ENCODE measurements at places on chromosomes 16 and 17. TPM values are rescaled to one million over a fixed set of nuclear protein-coding genes. Genes with fewer than 3 reads are reported as not detected.
A peak's percentile ranks its signal among the peaks of the same experiment; 100 is the strongest.

Gene CLDN9
- total RNA-seq = not detected

Gene TOM1L1
- total RNA-seq = 28.9 TPM

Gene KCNH4
- not detected for total RNA-seq

Gene TENT4B
- total RNA-seq = 13.5 TPM

Gene TP53TG3B
- total RNA-seq = not detected

Gene GFAP
- total RNA-seq = not detected

Gene SCNN1G
- not detected for total RNA-seq

Gene SLX1A
- 40.2 TPM for total RNA-seq

Gene SPSB3
- 24.2 TPM for total RNA-seq

Gene NPIPA2
- 0.57 TPM for total RNA-seq

Gene CLDN6
- total RNA-seq = 0.06 TPM

Gene FLYWCH2
- 70.2 TPM for total RNA-seq

Gene HOXB13
- 0.77 TPM for total RNA-seq

Gene AMFR
- total RNA-seq = 134 TPM

Gene KCNG4
- total RNA-seq = not detected

- no peak for DNase-seq
These were observed 177.3 kb downstream of the SEC14L1 start for GRCh38 chr17:77318021-77318420.

DNA sequence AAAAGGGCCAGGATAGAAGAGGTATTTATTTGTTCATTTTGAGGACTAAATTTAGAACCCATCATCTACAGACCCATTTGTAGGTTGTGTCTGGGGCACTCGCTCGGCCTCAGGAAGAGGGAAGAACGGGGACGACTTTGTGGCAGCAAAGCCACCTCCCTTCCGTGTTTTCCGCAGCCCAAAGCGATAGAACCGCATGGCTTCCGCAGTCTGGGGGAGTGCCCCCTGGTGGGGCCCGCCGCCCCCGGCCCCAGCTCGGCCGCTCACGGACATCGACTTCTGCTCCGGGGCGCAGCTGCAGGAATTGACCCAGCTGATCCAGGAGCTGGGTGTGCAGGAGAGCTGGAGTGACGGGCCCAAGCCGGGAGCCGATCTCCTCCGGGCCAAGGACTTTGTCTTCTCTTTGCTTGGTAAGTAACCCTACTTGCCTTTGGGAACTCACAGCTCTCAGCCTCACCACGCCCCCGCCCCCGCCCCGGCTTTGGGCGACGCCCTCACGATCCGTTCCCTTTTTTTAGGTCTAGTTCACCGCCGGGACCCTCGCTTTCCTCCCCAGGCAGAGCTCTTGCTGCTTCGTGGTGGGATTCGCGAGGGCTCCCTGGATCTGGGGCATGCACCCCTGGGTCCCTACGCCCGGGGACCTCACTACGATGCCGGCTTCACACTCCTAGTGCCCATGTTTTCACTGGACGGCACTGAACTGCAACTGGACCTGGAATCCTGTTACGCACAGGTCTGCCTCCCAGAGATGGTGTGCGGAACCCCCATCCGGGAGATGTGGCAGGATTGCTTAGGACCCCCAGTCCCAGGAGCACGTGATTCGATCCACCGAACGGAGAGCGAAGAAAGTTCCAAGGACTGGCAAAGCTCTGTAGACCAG, 681 bp downstream of the TMEM102 start:
- DNase-seq = no peak

GRCh38 chr16:68473358-68474070, 25.2 kb upstream of the SMPD3 start:
- no peak for DNase-seq

- DNase-seq = no peak
These were observed 137.6 kb downstream of the COPRS start for GRCh38 chr17:31721291-31722025.

- no peak for DNase-seq
These were observed 6.9 kb downstream of the ZACN start for GRCh38 chr17:76085731-76086366.

DNA sequence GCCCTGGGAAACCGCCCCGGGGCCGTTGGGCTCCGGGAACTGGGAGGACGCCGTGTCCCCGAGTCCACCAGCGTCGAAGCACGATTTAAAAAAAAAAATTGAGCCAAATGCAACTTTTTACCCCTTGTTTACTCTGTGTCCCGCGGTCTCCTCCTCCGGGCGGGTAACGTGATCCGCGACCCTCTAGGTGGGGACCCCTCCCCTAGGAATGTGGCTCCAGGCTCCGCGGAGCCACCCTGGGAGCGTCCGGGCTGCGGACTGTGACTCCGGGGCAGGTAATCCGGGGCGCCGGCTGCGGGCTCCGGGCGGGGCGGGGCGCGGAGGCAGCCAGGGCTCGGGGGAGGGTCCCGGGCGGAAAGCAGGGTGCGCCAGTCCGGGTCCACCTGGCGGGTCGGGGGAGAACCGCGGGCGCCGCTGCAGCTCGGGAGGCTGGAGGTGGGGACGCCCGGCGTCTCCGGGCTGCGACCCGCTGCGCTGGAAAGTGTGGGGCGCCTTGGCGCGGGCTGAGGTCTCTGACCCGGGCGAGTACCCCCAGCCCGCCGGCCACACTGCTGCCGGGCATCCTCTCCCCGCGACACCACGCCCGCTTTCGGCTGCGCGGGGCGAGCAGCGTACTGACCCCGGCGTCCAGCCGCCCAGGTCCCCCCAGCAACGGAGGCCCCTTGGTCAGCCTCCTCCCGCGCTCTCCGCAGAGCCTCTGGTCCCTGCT, 852 bp upstream of the HELZ start:
- no peak for DNase-seq

- no peak for DNase-seq
These were observed 39.4 kb downstream of the CAPNS2 start for GRCh38 chr16:55605754-55606336.

- no peak for DNase-seq
These were observed 183.5 kb upstream of the ANKFN1 start for GRCh38 chr17:55969562-55970324.

GRCh38 chr16:4517812-4518680, 20.5 kb downstream of the CDIP1 start:
- DNase-seq = peak; percentile 29

GRCh38 chr16:272633-273546, 2.9 kb downstream of the RGS11 start:
- DNase-seq = no peak

DNA sequence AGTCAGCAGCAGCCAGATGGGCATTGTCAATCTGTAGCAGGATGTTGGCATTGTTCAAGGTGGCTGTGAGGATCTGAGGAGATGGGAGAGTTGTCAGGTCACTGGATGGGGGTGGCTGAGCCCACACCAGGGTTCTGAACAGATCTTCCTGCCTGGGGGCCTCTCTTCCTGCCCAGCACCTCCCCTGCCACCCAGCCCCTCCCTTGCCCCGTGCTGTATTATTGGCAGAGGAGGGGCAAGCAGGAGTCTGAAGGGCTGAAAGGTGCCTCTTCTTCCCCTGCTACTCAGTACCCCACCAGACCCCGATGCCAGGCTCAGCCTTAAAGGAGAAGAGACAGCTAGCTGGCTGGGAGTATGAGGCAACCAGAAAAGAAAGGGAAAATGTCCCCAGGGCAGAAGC, 93.0 kb downstream of the GOSR1 start:
- DNase-seq = no peak

DNA sequence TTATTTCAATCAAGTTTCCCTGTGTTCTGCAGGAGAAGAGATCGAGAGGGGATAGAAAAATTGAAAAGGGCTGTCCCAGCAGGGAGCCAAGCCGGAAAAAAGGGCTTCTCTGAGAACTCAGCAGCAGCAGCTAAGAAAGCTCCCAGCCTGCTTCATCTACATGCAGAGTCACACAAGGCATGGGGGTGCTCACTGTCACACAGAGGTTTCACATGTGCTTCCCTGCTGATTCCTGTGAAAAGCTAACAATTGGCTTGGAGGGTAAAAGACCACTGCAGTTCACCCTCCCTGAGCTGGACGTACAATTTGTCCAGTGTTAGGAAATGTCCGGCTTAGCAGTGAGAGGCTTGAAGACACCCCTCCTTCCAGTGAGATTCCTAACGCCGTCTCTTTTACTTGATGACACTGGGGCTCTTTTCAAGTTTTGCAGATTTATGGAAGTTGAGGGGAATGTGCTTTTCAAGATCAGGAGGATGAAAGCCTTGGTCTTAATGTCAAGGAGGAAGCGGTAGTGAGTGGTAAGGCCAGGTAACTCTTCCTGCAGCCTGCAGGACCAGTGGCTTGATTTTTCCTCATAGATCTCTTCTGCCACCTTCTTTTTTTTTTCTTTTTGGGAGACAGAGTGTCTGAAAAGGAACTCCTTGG, 85.6 kb downstream of the WNT3 start:
- DNase-seq = no peak

DNA sequence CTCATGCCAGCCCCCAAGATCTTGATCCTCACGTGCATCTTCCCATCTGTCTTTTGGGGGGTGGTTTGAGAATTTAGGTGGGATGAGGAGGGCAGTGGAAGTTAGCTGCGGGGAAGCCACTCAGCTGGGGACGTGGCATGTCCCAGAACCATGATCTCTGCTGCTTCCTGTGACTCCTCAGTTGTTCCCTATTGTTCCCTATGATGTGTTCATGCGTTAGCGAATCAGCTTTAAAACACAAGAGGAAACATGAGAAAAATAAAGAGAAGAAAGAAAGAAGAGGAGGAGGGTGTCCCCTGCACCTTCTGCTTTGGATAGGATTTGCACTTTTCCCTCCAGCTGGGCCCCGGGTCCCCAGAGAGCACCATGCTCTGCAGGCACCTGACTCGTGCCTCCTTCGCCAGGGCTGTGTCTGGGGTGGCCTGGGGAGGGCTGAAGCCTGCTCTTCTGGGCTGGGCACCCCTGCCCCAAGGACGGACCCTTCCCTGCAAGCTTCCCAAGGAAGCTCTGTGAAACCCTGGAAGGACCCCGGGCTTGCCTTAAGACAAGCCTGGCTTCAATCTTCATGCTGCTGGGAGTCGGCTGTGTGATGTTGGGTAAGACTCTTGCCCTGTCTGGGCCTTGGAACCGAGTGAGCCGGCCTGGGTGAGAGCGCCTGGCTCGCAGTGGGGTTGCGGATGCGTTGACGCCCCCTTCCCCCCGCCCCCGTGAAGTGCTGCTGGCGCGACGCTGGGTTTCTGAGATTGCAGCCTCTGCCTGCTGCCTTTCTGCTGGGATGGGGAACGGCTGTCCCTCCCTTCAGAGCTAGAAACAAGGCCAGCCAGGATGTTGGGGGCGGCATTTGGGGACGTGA, 62.8 kb upstream of the CIBAR2 start:
- DNase-seq = no peak

GRCh38 chr16:87070657-87071056, 246.5 kb downstream of the C16orf95 start:
- DNase-seq = no peak

- peak; percentile 34 for DNase-seq
These were observed 70.5 kb downstream of the RBBP6 start for GRCh38 chr16:24609740-24610415.

DNA sequence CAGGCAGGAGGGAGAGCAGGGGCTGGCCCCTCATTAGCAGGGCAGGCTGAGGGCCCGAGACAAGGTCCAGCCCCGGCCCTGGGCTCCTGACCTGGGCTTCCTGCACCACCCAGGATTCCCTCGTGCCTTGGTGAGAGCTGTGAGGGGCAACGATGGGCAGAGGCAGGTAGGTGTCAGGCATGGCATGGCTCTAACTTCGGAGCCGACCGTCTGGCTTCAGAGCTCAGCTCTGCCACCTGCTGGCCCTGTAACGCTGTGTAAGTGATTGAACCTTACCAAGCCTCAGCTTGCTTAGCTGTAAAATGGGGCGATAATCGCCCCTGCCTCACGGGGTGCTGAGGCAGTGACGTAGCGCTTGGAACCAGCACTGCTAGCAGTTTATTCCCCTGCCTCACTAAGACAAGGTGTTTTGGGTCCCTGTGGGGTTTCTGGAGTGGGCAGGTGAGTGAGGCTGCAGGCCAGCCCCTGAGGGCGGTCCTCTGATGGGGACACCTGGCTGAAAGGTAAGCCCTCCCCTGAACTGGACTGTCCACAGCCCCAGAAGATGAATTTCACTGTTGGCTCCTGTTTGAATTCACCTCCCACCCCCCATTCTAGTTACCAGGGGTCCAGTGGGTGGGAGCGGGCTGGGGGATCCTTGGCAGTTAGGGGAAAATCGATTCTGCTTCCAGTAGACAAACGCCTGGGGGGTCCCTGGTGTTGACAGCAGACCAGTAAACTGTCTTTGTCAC, 184.8 kb upstream of the GSE1 start:
- no peak for DNase-seq

DNA sequence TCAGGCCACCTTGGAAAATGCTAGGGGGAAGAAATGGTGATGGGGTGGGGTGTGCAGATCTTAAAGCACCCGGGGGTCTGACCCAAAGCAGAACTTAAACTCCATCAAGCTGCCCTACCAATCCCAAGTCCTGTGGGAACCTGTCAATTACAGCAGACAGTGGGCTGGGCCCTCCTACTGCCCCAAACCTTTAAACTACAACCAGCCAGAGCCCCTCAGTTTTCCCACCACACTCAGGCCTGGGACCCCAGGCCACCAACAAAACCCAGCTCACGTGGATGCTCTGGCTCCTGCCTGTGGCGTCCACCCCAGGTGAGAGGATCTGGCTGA, 2.7 kb downstream of the MYO18A start:
- DNase-seq = no peak

GRCh38 chr17:63331301-63332061, 114.6 kb downstream of the CYB561 start:
- no peak for DNase-seq

- DNase-seq = no peak
These were observed 937.6 kb upstream of the EEF2KMT start for GRCh38 chr16:6035161-6035560.

- DNase-seq = no peak
These were observed 26.3 kb downstream of the SPECC1 start for GRCh38 chr17:20035501-20035900.

DNA sequence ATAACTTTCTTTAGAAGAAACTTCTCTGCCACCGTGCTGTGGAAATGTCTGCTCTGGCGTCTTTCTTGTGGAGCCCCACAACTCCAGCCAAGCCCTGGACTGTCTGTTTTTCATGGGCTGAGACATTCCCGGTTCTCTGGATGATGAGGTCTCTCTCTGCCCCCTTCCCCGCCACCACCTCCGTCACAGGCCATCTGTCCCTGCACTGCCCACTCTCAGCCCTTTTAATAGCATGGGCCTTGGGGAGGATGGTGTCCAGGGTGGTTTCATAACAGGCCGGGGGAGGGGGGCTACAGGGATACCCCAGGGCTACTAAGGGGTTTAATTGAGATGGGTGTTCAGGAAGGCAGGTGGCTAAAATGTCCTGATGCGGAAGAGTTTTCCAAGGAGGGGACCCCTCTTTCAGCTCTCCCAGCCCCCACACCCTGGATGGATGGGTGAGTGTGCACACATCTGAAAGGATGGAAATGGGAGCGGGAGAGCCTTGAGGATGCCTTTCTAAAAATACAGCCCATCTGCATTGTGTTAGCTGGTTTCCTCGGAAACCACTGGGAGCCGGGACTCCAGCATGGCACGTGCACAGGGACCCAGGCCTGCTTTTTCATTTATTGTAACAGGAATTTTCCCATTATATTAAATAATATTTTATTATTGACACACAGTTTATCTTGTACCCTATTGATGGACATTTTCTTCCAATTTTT, 14.6 kb upstream of the NDRG4 start:
- no peak for DNase-seq

GRCh38 chr16:528111-529011, 849 bp downstream of the CAPN15 start:
- peak; percentile 80 for DNase-seq

GRCh38 chr17:8080799-8081219, 6.7 kb downstream of the ALOX12B start:
- DNase-seq = no peak

GRCh38 chr17:45813048-45813725, 29.1 kb downstream of the CRHR1 start:
- no peak for DNase-seq
